Fibroblast of lung (primary cell): ENCODE measurements at places on chromosomes 1 and 21. TPM values are rescaled to one million over a fixed set of nuclear protein-coding genes. Genes with fewer than 3 reads are reported as not detected.

TEDDM1 gene
- polyA plus RNA-seq, result not detected in 2 replicates

GPR52 gene
- polyA plus RNA-seq, result not detected in 2 replicates

C1orf210 gene
- polyA plus RNA-seq, result not detected in 2 replicates

ENAH gene
- 153 and 210 TPM in 2 replicates for polyA plus RNA-seq

OVAAL gene
- not detected in 2 replicates for polyA plus RNA-seq

PTPN7 gene
- not detected in 2 replicates for polyA plus RNA-seq

HEYL gene
- 0.02 and 1.3 TPM in 2 replicates for polyA plus RNA-seq

DIO1 gene
- polyA plus RNA-seq, result not detected in 2 replicates

ADGRL4 gene
- 3.8 and 12.0 TPM in 2 replicates for polyA plus RNA-seq

DNA sequence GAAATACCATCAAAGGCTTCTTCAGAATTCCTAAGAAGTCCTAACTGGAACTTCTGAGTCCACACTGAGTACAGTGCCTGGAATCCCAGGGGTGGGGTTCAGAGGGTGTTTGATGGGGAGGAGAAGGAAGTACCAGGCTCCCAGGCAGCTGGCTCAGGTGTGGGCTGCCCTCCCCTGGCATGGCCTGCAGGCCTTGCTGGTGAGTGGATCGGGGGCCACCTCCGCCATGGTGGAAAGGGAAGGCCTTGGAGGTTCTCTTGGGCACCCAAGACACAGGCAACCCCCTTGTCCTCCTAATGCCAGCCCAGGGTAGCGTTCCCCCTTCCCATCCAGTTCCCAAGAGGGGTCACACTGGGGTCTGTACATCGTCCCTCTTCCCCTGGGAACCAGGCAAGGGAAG is 26.8 kb upstream of the TNFRSF1B start:
- DNase-seq, result no peak

- peak; percentile 52 for DNase-seq
Measured at GRCh38 chr1:57850176-57850940, 426.5 kb upstream of the DAB1 start.

DNA sequence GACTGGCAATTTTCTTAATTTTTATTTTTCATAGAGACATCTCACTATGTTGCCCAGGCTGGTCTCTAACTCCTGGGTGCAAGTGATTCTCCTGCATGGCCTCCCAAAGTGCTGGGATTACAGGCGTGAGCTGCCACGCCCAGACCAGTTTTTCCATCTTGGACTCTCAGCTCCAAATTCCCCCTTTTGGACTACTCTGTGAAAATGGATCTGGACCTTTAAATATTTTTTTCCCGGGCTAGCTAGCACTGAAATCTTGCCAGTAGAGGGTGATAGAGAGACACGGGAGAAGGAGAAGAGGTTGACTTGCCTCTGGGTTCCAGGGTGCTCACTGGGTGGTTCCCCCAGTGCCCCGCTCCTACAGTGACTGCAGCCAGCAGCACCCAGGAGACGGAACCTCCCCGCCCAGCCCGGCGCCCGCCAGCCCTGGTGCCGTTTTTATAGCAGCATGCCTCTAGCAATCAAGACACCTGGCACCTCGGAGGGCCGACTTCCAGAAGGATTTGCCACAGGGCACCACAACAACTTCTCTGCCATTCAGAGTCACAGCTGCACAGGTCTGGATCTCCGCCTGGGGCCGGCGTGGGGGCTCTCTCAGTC is 34.7 kb upstream of the SCCPDH start:
- peak; percentile 65 for DNase-seq

- no peak for DNase-seq
Measured at GRCh38 chr1:220166853-220167252, 72.9 kb downstream of the IARS2 start.

DNA sequence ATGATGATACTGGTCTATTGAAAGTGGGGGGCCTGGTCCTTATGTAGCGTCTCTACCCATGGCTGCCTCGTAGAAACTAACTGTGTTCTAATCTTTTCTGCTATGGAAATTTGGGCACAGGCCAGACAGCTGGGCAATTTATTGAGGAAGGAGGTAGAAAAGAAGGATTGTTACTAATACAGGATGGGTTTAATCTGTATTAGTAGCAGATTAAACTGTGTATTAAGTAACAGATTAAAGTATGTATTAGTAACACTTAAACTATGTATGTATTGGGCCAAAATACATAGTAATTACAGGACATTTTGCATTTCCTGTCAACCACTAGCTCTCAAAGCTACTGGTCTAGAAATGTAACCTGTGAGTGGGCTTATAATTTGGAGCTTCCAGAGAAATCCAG is 142.0 kb downstream of the MAST2 start:
- DNase-seq, result peak; percentile 80

DNA sequence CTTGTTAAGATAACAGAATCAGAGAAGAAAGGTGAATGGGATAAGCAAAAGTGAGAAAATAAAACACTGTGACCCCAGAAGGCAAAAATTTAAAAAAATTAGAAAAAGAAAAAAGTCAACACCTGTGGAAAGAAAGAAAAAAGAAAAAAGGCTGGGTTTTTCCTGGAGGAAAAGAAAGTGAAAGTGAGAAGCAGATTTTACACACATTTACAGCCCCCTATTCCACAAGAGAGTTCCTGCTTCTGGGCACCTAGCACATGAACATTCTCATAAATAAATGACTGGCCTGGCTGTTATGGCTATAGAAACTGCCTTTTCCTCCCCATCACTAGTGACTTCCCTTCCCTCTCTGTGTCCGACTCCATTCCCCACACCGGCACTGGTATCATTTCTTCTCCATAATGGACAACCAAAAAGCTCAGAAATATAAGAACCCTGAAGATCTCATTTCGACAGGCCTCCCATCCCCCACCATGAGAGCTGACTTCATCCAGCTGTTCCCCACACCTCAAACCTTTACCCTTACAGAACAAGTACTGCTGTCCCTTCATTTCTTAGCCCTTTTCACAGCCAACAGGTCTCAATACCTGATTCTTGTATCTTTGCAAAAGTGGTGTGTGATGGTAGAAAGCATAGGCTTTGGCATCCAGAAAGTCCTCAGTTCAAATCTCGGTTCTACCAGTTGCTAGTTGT is 12.6 kb downstream of the MTF1 start:
- DNase-seq, result no peak

GRCh38 chr21:42093991-42094421 is 22.9 kb downstream of the UMODL1 start:
- peak; percentile 83 for DNase-seq

- no peak for DNase-seq
Measured at GRCh38 chr1:190101756-190102155, 375.9 kb downstream of the BRINP3 start.
